ENCODE measurements at places on chromosomes 5 and 9. TPM values are rescaled to one million over a fixed set of nuclear protein-coding genes. Genes with fewer than 3 reads are reported as not detected.

The FNBP1 gene
- 50.5 TPM for total RNA-seq

The ANKRD18B gene
- 21.3 TPM for total RNA-seq

The HAPLN1 gene
- total RNA-seq = 0.42 TPM

The SLC27A6 gene
- total RNA-seq = 6.7 TPM

The SPATA6L gene
- 23.8 TPM for total RNA-seq

The FBP2 gene
- not detected for total RNA-seq

The ADGRD2 gene
- total RNA-seq = 7.7 TPM

The HMMR gene
- 3.7 TPM for total RNA-seq

The WDR38 gene
- total RNA-seq = not detected

The IPO11 gene
- total RNA-seq = 19.4 TPM

The PDZD2 gene
- 107 TPM for total RNA-seq
